ENCODE measurements at places on chromosomes 11 and 22. TPM values are rescaled to one million over a fixed set of nuclear protein-coding genes. Genes with fewer than 3 reads are reported as not detected.

GRCh38 chr11:59218893-59219292 is 6.2 kb upstream of the MPEG1 start:
- no peak for DNase-seq

The CNGA4 gene
- polyA plus RNA-seq: 0.06 TPM

The DDTL gene
- not detected for polyA plus RNA-seq

GRCh38 chr11:80916173-80916798 is 1475.5 kb upstream of the TENM4 start:
- peak; percentile 43 for DNase-seq

The IL10RA gene
- polyA plus RNA-seq: 0.19 TPM

DNA sequence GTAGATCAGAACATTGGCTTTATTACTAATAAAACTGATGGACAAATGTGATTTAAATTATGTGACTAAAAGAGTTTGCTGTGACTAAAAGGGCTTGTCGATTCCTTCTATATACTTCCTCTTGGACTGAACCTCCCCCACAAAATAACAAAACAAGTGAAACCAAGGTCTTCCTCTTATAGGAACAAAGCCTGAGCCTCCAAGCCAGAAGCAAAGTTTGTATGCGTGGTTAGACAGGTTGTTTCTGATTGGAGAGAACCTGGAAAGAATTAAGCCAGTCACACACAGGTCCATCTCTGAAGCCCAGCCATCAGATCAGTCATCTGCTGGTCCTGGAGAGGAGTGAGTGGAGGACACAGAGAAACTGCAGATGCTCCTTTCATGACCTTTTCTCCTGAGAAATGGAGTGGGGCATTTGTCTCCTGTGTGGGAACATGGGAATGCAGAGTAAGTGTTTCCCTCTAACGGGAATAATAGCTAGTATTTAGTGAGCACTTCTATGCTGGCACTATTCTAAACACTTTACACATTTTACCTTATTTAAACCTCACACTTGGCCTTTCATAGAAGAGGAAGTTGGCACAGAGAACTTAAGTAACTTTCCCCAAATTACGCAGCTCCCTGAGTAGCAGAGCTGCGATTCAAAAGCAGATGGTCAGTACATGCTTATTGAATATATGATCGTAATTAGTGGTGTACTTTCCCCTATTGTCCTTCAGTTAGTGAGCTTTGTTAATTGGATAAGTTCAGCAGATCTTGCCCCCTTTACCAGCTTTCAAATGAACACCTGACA is 77.1 kb downstream of the UVRAG start:
- DNase-seq: no peak

The TCN1 gene
- polyA plus RNA-seq: 4.8 TPM

The DGCR6 gene
- 1.1 TPM for polyA plus RNA-seq

DNA sequence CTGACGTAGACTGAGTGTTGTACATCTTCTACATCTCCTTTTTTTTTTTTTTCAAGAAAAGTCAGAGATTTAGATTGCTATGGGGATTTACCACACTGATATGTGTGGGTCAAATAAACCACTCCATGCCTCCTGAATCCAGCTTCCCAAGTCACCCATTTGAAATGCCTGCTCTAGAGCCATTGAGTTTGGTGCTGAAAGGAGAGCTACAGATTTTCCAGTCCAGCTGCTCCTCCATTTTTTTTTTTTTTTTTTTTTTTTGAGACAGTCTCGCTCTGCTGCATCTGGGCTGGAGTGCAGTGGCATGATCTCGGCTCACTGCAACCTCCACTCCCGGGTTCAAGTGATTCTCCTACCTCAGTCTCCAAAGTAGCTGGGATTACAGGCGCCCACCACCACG is 115.2 kb upstream of the TIMP3 start:
- no peak for DNase-seq

GRCh38 chr11:69401715-69402114 is 79.7 kb upstream of the LINC01488 start:
- no peak for DNase-seq

DNA sequence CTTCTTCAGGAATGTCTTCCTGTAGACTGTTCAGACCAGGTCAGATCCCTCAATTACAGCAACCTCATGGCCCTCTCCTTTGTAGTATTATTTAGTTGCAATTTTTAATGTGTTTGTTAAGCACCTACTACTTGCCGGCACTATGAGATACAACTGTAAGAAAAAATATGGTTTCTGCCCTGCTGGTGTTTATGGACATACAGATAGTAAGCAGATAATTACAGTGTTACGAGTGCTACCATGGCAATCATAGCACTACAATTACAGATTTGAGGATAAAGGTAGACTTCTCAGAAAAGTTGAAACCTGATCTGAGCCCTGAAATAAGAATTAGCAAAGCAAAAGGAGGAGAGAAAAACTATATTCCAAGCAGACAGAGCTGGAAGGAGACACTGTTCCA is 2.8 kb downstream of the LRRC51 start:
- DNase-seq: no peak

GRCh38 chr22:49289822-49290679 is 537.6 kb downstream of the BRD1 start:
- DNase-seq: no peak

- no peak for DNase-seq
Measured at GRCh38 chr11:85052636-85053035, 574.5 kb downstream of the DLG2 start.

The SERPING1 gene
- 15.3 TPM for polyA plus RNA-seq

- peak; percentile 73 for DNase-seq
Measured at GRCh38 chr22:43094085-43094484, 4.9 kb upstream of the TTLL1 start.

The SMTNL1 gene
- polyA plus RNA-seq: not detected

The TMPRSS6 gene
- polyA plus RNA-seq: not detected

The KDM4E gene
- polyA plus RNA-seq: not detected

GRCh38 chr11:86715611-86716010 is 43.2 kb upstream of the ME3 start:
- DNase-seq: no peak

DNA sequence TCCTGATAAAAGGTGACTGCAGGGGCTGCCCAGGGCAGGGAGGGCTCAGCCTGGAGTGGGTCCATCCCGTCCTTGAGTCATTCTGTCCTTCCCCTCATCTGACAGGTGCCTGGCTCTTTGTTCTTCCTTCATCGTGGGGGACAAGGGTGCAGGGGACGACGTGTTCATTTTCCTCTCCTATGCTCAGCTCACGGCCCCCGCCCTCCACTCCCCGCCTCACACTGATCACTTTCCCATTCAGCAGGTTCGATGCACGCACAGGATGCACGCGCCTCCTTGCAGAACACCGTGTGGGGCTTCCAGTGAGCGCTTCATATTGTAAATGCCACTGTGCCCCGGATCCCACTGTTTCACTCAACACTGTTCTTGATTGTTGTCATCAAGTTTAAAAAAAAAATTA is 32.7 kb upstream of the SHANK2 start:
- no peak for DNase-seq

The MED17 gene
- polyA plus RNA-seq: 15.4 TPM

DNA sequence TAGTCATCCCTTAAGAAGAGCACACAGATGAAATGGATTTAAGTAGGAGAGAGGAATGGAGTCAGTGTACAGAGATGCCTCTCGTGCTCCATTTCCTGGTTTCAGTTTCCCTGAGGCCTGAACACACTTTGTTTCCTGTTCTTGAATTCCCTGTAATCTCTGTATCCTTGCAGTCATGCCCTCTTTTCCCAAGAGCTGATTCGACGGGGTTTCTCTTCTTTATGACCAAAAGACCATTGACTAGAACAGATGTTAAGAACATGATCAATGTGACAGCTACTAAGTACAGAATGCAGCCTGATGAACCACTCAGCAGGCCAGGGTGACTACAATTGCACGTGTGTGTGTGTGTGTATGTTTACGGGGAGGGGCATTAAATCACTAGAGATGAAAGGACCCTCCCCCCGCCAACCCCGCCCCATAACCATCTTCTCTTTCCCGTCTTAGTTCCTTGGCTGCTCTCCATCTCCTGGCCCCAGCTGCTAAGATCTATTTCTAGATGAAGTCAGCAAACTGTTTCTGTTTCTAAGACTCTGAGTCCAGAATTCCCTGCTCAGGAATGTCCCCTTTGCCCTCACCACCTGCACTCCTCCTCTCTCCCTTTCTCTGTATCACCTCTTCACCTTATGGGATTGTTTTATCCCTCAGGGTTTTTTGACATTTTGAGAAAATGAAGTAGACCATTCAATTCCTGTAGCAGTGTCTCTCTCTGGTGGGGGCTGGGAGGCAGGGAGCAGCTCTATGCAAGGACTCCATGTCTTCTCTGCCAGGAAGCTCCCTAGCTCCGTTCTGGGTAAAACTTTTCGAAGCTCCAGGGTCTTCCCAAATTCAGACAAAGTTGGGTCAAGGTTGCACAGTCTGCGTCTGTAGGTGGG is 26.0 kb downstream of the SLC22A6 start:
- DNase-seq: no peak

DNA sequence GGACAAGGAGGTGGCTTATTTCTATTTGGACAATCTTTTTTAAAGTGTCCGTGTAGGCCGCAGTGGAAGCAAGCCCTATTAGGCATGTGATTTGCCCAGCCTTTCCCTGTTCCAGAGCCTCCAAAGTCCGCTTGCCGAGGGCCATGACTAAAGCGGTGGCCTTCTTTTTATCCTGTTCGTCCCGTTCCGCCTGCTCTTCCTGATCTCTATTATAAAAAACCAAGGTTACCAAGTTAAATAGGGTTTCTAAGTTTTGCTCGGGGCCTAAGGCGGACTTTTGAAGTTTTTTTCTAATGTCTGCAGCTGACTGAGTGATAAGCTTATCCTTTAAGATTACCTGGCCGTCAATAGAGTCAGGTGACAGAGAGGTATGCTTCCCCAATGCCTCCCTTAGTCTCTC is 21.6 kb upstream of the MUC15 start:
- DNase-seq: no peak

- DNase-seq: no peak
Measured at GRCh38 chr11:72606748-72607468, 67.3 kb downstream of the PDE2A start.

The OTOG gene
- not detected for polyA plus RNA-seq

DNA sequence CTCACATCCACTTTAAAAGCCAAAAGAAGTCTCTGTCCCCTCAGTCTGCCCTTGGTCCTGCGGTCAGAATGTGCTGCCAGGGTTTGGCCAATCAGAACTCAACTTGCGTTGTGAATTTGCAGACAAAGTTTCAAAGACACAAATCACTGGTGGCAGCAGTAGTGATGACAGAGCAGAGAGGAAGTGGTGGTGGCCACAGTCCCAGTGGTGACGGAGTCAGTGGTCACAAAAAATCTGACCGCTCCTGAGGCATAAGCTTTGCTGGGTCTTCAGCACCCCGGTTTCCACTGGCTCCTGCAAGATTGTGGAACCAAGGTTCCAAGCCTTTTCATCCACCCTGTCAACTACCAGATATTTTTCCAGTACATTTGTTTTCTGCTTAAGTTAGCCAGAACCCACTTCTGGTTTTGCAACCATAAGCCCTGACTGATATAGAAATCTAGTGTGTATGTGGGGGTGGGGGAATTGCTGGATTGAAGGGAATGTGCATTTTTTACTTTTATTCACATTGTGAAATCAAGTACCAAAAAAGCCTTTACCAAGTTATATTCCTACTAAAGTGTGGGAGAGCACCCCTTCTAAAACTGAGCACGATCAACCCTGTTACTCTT is 112.3 kb downstream of the TMPRSS5 start:
- DNase-seq: no peak

DNA sequence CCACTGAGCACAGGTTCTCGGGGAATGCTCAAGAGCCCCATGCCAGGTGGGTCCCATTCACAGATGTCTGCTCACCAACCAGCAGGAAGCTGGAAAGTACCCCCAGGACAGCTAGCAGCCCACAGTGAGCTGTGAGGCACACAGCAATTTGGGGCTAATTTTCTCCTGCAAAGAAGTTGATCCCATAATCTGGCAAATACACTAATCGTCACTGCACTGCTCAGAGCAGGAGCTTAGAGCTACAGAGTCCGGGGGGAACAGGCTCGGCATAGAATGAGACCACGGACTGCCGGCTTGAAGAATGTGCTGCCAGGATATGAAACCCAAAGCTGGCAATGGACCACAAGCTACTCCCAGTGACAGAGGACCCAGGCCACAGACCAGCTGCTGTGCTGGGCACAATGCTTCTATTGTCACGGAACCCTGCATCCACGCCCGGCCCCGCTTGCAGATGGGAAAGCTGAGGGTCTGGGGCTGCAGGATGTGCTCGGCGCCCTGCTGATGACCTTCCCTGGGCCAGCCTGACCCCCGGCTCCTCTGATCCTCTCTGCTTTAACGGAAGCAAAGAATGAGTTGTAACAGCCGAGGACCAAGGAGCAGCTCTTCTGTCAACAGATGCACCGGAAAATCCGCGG is 239.7 kb downstream of the CTTN start:
- no peak for DNase-seq

The PRR33 gene
- not detected for polyA plus RNA-seq

DNA sequence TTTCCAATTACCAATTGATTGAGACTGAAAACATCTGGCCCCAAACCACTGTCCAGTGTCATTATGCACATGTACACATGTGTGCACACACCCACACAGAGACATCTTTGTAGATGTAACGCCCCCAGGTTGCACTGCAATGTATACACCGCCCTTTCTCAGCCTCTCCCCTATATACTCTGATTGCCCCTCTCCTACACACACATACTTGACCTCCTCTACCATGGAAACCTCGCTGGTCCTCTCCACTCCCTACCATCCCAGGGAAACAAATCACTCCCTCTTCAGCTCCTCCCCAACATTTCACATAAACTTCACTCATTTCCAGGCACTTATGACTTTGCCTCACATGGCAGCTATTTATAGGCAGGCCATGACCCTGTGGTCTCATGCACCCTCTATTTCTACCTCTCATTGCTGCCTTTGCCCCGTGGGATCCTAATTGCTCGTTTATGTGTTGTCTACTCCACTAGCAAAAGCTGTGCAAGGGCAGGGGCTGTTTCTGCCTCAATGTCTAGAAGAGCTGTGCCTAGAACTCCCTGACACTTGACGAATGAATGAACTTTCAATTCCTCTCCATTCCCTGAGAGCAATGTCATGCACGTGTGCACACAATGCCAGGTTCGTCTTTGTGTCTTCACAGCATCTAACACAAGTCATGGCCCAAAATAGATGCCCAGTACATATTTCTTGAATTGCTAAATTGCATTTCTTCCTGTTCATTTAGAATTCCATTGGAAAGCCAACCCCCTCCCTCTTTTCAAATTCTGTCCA is 10.0 kb upstream of the TMA7B start:
- DNase-seq: no peak

DNA sequence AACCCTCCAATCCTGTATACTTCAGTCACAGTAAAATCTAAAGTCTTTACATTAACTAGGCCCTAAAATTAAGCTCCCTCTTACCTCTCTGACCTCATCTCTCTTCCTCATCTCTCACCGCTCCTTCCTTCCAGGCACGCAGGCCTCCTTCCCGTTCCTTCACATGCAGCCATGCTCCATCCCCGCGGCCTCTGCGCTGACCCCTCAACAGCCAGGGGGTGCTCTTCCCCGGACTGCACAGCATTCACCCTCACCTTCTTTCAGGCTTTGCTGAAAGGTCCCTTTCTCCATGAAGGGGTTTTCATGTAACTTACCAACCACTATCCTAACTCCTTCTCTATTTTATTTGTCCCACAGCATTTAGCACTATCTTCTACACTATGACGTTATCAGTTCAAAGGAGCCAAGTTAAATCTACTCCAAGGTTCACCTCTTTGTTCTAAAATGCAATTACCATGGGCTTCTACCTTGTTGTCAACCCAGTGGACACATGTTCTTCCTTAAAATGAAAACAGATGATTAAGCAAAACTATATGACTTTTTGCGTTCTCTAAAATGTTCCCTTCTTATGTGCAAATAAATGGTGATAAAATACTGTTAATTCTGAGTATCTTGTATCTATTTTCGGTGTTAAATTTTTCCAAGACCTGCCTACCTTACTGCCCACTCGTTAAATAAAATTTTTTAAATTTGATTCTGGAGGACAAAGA is 57.8 kb upstream of the APOA1 start:
- DNase-seq: no peak

The NCF4 gene
- 0.36 TPM for polyA plus RNA-seq
